Stimulated activated CD8-positive, alpha-beta memory T cell treated with anti-CD3 and anti-CD28 coated beads, Interleukin-4, amount 100 ng/mL, for 48 hours (primary cell): ENCODE measurements at places on chromosomes 12 and 14.

- no peak for DNase-seq
These were observed 62.0 kb downstream of the SLC25A47 start for GRCh38 chr14:100384819-100385813.

DNA sequence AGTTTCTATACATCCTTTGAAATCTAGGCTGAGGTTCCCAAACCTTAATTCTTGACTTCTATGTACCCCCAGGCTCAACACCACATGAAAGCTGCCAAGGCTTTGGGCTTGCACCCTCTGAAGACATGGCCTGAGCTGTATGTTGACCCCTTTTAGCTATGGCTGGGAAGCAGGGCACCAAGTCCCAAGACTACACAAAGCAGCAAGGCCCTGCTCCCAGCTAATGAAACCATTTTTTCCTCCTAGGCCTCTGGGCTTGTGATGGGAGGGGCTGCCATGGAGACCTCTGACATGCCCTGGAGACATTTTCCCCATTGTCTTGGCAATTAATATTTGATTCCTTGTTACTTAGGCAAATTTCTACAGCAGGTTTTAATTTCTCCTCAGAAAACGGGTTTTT is 207.0 kb downstream of the ADAMTS20 start:
- DNase-seq = no peak

DNA sequence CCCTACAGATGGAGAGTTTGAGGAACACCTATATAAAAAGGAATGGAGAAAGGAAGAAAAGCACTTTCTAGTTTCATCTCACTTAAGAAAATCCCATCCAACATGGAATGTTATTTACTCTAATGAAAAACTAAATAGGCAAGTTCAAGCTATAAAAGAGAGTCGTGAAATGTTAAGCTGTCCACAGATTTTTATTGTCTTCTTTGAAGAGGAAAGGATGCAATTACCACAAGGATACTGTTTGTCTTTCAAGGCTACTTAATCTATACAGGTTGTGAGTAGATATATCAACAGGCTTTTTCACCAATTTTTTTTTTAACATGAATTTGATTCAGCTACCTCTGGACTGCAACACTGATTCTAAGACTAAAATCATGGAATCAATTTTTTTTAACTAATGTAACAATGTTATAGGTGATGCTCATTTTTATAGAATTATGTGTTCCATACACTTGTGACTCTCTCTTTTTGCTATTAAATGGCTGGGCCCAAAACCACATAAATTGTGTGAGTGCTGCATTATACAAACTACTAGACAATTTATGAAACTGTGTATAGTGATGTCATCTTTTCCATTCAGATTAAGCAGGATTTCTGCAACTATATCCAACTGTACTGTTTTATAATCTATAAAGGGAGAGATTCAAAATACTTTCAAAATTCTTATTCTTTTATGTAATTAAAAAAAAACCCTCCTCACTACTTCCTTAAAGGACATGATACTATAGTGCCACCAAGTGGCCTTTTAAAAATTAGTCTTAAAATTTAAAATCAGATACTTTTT is 26.8 kb upstream of the BMAL2 start:
- no peak for DNase-seq

DNA sequence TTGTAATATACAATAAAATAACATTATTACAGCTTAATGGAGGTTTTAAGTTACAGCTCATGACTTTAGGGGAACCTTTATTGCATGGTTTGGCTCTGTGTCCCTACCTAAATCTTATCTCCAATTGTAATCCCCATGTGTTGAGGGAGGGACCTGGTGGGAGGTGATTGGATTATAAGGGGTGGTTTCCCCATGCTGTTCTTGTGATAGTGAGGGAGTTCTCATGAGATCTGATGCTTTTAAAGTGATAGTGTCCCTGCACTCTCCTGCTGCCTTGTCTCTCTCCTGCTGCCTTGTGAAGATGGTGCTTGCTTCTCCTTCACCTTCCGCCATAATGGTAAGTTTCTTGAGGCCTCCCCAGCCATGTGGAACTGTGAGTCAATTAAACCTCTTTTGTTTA is 132.1 kb upstream of the SYT1 start:
- no peak for DNase-seq

DNA sequence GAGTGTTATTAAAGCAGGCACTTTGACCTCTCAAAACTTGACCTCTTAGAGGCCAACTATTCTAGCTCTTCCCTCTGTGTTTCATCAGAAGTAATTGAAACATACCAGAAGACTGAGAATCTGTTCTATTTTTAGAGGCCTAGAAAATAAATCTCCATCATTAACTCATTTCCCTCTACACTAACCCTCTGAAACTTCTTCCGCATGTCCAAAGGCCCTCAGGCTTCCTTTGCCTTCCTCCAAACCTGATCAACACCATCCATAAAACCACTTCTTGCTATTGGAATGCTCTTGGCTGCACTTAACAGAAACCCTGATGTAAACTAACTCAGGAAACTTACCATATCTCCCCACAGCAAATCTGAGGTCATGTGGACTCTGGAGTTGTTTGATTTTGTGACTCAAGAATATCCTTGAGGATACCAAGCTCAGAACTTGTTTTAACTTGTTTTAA is 196.4 kb downstream of the RPAP3 start:
- DNase-seq = no peak

DNA sequence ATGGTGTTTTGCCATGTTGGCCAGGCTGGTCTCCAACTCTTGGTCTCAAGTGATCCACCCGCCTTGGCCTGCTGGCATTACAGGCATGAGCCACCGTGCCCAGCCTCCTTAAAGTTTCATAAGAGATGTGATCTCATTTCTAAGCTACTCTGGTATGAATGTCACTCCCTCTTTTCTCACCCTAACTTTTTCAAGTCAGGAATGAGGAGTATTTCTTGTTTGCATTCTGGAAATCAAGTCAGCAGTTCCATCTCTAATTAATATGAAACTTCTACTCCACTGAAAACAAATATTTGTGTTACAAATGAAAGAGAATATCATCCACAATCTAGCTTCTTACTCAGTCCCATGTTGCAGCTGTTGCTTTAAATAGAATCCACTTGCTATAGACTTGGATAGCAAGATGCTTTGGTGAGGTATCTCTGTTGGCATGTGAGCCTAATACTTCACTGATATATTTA is 61.3 kb downstream of the ARF6 start:
- no peak for DNase-seq

GRCh38 chr12:122528582-122528981 is 1.5 kb downstream of the KNTC1 start:
- DNase-seq = no peak

- DNase-seq = no peak
These were observed 55.1 kb downstream of the TTLL5 start for GRCh38 chr14:75715926-75716780.

GRCh38 chr12:129870796-129871195 is 33.0 kb downstream of the TMEM132D start:
- DNase-seq = no peak

- no peak for DNase-seq
These were observed 57.8 kb upstream of the PSMC1 start for GRCh38 chr14:90198541-90199060.

DNA sequence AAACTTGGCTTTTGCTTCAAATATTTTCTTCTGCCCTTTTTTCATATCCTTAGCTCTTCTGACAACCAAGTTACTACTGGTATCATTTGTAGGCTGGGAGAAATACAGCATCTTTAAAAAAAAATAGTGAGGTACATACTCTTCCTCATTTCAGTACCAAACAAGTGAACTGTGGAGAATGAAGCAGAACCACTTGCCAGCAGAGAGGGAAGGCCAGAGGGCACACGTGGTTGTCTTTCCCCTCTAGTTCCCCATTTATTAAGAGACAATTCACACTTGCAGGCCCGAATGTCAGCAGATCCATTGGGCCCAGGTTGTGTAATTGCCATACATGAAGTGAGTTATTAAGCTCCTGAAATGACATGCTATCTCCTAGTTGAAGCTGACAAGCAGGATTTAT is 3.2 kb downstream of the SUSD6 start:
- no peak for DNase-seq

- DNase-seq = no peak
These were observed 101.1 kb downstream of the CRADD start for GRCh38 chr12:93778306-93778705.

- peak; percentile 48 for DNase-seq
These were observed 150.8 kb downstream of the PRKCH start for GRCh38 chr14:61472011-61472672.

DNA sequence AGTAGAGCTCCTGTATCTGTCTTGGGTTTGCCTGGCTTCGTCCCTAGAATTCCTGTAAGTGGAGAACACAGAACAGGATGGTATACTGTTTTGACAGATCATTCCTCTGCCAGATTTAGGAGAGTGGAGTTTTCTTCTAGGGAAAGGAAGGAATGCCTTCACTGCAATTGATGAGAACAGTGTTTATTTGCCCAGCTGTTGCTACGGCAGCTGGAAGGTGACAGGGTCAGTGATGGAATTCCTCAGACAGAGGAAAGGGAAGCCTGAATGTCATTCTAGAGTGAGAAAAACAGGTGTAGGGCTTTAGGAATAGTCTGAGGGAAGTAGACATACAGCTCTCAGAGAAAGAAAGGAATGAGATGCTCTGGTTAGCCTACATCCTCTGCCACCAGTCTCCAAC is 11.7 kb downstream of the CSRNP2 start:
- no peak for DNase-seq

DNA sequence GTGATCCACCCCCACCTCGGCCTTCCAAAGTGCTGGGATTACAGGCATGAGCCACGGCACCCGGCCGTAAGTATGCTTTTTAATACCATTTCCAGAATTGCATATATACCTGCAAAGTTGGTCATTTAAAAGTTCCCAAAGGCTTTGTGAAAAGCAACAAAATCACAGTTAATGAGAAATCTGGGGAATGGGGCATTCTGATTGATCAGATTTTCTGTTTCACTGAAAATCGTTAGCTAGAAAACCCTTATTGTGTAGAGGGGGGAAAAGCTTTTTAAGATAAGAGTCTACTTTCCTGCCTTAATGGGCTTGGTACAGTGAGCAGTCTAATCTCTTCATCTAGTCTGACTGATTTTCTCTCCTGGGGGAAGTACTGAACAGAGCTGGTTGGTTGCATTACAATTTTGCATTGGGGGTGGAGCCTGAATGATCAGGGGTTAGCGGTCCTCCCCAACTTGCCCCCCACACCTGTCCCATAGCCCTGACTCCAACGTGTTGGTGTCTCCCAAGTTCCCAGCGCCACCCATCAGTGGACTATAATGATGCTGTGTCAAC is 23.8 kb downstream of the IL31 start:
- DNase-seq = no peak

DNA sequence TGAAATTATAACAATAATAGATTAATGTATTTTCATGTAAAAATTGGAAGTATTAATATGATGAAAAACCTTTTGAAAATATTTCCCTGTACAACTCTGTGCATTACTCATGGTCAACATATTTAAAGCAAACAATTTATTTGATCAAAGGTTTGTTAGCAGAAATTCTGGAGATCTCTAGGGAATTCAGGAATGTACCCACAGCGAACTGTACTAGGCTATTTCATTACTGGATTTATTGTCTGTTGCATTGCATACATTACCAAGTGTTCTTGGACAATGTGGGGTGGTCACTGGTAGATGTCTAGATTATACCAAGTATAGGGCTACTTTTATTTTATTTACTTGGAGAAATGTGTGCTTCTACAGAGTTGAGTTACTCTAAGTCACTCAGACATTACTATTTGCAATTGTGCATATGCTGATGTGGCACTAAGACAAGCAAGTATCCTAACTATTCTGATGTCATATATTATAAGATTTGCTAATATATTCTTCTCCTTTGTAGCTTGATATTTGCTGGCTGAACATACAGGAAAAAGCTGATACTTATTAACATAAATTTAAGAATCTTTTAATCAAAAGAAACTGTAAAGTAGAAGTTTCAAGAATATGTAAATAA is 323.3 kb downstream of the CCER1 start:
- DNase-seq = no peak

DNA sequence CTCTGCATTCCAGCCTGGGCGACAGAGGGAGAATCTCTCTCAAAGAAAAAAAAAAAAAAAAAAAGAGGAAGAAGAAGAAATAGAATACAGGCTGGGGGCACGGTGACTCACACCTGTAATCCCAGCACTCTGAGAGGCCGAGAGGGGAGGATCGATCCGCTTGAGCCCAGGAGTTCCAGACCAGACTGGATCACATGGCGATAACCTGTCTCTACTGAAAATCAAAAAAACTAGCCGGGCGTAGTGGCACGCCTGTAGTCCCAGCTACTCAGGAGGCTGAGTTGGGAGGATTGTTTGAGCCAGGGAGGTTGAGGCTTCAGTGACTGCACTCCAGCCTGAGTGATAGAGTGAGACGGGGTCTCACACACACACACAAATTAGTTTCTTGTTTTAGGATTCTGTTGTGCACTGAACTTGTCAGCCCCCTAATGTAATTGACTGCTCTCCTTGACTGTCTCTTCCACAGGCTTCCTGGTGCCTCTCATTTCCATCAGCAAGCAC is 963 bp upstream of the TINF2 start:
- DNase-seq = no peak

- DNase-seq = peak; percentile 57
These were observed 727 bp downstream of the LDHB start for GRCh38 chr12:21656905-21657325.

GRCh38 chr14:90277581-90278198 is 21.3 kb downstream of the PSMC1 start:
- DNase-seq = no peak

- no peak for DNase-seq
These were observed 46.1 kb downstream of the TMTC3 start for GRCh38 chr12:88188180-88188579.

GRCh38 chr14:101019990-101020710 is 116.6 kb upstream of the RTL1 start:
- peak; percentile 1 for DNase-seq

DNA sequence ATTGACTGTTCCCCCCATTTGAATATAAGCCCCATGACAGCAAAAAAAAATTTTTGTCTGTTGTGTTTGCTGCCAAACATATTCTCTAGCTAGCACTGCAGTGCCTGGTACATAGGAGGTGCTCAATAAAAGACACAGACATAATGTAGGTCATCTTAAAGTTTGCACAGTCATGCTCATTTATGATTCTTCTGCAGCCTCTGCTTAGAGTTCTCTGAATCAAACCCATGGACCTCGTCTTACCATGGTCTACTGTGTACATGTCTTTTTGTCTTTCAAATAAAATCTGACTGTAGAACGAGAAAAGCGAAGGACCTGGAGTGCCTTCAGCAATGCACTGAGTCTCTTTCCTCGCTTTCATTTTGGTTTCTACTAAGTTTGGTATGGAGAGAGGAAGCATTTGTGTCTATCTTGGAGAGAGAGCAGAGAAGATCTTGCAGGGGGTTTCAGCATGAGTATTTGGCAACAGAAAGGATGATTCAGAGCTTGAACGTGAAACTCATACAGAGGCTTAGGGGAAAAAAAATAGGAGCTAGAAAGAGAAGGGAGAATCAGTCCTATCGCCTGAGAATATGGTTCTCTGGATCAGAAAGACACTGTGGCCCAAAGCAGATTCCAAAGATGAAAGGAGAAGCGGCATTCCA is 38.8 kb upstream of the TMCC3 start:
- DNase-seq = no peak

GRCh38 chr14:31261859-31262731 is 54.5 kb upstream of the HECTD1 start:
- no peak for DNase-seq

GRCh38 chr12:51323317-51323960 is 535 bp downstream of the BIN2 start:
- DNase-seq = peak; percentile 67

- no peak for DNase-seq
These were observed 12.2 kb downstream of the RPH3A start for GRCh38 chr12:112803620-112804282.
